Astrocyte of the cerebellum (primary cell): ENCODE measurements at places on chromosomes 6 and 20.

DNA sequence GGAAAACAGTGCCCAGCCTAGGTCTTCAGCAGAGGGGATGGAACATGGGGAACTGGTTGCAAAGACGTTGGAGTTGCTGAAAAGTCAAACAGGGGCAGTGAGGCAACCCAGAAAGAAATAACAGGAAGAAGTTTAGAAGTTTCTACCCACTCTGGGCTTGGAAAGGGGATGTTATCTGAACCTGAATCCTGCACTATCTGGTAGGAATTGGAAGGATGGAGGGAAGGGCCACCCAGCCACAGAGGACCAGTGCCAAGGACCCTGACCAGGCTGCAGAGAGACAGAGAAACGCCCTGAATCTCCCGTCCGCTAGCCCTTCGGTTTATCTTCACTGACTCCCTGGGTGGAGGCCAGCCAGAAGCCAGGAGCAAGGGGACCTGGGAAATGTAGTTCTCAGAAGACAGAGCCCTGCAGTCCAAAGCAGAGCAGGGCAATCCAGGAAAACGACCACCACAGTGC lies 217.3 kb upstream of the RREB1 start:
- no peak for DNase-seq

DNA sequence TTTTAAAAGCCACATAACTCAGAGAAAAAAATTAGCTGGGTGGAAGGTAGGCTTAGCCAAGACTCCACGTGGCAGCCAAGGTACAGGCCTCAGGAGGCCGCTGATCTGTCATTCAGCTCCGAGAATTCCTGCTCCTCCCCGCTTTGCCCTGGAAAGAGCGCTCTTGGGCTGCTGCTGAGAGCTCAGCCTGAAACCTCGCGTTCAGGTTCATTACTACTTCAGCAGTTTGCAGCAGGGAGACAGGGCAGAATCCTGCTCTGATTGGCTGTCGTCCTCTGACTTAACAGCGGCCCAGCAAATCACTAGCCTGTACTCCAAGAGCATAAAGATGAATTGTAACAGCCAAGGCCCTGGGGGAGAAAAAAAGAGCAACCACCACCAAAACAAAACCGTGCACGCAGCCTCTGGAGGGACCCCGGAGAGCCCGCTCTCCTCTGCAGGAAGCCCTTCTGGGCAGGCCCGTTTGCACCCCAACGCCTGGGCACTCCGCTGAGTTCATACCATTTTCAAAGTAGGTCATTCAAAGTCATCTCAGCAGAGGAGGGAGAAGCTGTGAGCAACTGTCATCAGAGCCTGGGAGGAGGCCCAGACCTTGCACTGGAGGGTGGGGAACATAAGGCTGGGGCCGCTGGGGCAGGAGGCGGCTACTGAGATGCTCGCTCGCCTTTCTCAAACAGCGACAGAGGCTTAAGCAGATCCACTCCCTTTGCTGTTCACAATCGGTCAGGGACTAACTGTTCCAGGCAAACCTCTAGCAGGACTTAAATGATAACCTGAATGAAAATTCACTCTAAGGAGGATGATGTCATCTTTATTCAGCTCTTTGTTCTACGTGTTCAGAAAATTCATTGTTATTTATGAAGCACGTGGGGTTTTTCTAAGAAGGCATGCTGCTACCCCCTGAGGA lies 42.3 kb upstream of the ATXN1 start:
- DNase-seq: peak; percentile 54

DNA sequence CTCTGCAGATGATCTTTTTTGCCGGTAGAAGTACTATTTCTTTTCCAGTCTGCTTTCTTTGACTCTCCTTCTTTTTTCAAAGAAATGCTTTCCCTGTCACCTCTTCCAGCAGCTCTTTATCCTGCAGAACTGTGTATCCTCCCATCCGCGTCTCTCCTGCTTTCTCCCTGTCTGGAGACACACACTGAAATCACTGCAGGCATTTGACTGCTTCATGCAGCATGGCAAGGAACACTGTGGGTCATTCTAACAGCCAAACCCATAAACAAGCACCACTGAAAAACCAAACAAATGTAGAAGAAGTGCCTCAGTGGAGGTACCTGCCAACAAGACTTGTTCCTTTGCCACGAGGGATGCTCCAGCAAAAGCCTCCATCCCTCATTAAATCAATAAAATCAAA lies 403.7 kb upstream of the CITED2 start:
- DNase-seq: no peak

GRCh38 chr6:151705993-151706733 lies 101.3 kb upstream of the ESR1 start:
- DNase-seq: no peak

- no peak for DNase-seq
These were observed 274.9 kb downstream of the HAO1 start for GRCh38 chr20:7665376-7665775.

DNA sequence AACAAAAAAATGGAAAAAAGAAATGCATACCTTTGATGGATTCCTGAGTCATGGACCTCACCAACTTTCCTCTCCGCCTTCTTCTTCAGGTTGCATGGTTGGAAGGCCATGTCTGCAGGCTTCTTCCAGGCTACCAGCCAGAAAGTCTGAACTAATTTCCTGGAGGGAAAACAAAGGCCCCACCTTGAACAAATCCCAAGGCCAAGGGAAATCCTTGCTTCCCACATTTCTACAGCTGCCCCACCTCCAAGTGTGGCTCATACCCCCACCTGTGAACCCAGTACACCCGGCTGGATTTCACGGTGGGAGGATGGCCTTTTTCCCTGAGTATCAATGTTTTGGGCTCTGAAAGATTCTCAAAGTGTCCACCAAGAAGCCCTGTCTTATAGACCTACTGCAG lies 22.4 kb downstream of the IL17A start:
- no peak for DNase-seq

GRCh38 chr20:17683218-17684076 lies 1.4 kb upstream of the RRBP1 start:
- DNase-seq: no peak

DNA sequence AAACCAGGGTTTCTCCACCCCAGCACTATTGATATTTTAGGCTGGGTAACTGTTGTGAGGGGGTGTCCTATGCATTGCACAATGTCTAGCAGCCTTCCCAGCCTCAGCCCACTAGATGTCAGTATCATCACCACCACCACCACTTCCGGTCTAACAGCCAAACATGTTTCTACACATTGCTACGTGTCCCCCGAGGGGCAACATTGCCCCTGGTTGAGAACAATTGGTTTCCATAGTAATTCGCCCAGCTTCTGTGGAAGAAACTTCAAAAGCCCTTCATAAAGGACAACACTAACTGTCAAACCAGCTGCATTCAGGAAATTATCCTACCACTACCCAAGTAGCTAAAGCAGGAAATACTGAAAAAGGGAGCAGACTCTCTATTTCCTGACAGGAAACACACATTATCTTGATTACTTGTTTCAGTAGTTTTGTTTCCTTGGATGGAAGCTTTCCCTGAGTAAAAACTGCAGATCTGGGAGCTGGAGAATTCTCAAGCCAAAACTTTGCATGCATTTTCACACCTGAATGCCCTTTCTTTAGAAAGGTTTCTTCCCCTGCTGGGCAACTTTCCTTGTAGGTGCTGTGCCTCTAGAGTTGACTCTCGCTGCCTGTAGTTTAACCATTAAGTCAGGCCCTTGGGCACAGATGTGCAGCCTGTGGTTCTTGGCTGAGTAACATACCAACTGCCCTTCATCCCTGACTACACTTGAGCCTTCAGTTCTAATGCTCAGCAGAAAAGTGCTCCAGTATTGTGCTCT lies 23.6 kb downstream of the PKHD1 start:
- DNase-seq: no peak

DNA sequence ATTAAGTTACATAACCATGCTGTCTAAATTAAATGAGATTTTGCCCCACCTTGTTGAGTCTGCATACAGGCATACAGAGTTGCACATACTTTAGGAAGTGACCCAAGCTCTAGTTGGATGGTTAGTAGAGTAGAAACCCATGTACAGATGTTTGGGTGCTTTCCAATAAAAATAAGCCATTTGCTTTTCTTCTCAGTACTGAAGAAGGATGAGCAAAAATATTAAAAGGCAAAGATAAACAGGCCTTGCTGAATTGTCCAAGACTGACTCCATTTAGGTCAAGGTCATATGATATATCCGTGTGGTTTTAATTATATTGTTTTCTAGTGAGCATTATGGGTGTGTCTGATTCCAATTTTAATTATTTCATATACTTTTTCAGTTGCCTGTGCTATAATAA lies 589.4 kb downstream of the RFPL4B start:
- DNase-seq: no peak

DNA sequence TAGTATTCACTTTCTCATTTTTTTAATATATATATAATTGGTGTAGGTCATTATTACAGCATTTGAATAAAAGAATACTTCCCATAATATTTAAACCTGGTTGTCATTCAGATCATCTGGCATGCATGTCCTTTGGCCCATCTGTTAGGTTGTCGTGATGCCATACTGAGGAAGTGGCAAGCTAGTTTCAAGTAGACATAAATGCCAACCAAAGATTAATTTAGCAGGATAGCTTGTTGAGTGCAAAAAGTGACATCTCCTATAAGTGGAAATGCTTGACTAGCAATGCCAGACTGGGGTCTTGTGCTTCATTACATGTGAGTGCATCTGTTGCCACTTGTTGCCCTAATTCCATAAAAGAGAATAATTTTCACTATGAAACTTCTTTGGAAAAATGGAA lies 1044.7 kb downstream of the GRIK2 start:
- DNase-seq: no peak

DNA sequence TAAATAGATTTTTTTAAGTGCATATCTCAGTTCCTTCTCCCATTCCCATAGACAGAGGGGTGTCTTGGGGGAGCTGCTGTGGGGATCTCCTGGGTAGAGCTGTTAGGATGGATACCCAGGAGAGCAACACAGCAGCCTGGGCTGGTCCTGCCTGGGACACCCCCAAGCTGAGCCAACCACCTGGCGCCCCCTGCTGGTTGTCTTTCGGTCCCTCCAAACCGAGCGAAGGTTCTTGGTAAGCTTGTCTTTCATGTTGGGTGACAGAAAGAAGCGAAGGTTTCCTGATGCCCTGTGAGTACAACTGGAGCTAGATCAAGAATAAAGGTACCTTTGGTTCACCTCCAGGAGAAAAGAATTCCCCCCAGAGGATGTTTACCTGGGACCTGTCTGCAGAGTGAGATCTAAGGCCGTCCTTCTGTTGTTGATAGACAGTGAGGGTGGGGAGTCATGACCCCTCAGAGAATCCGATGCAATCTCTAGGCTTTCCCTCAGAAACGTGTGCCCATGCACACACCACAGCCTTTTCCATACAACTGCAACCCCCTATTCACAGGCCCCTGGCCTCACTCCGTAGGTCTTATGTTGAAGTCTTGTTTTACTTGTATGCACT lies 50.8 kb downstream of the SNX9 start:
- peak; percentile 40 for DNase-seq

- DNase-seq: no peak
These were observed 20.6 kb downstream of the KCNQ5 start for GRCh38 chr6:72642435-72642834.

DNA sequence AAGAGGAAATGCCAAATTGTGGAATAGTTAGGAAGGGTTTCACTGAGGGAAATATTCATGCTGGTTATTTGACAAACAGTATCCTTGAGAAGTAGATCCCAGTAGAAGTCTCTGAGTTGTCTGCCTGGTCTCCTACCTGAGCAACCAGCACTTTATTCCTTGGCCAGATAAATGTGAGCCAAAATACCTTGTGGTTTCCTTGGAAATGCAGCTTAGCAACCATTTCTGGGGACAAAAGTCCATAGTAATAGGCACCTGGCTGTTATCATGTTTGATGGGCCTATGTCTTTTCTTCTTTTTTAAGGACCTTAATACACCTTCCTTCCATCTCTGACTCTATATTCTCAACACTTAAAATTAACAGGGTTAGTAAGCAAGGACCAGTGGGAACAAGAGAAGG lies 217.1 kb upstream of the MARCKS start:
- DNase-seq: no peak

DNA sequence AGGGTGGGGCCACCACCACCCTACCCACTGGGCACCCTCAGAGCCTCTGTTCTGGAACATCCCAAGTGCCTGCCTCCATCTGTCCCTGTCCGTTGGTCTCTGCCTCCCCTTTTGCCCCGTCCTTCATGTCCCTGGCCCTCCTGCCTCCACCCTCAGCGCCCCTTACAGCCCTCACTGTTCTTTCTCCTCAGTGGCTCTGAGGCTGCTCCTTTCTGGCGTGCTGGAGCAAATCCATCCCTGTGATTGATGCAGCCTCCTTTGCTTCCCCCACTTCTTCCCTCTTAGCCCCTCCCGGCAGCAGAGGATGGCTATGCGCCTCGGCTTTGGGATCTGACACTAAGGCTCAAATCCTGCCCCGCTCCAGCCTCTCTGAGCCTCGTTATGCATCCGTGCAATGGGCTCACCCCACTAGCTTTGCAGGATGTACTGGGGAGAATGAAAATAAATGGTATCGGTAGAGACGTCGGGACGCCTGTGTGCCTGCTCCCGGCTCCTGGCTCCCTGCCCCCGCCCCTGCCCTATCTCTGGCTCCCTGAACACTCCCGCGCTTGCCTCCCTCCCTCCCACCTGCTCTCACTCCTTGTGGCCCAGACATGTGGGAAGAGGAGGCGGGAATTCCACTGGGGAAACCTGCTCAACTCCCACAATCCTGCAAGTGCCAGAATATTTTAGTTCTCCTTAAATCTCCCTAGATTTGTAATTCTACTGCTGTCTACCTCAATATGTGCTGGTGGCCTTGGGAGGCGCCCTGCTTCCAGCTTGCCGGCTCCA lies 13.1 kb downstream of the VSTM2L start:
- no peak for DNase-seq

GRCh38 chr20:53737396-53738038 lies 143.9 kb upstream of the ZNF217 start:
- DNase-seq: no peak
